ENCODE measurements at places on chromosomes 12 and 14.

GRCh38 chr12:116368196-116369194, 91.0 kb upstream of the MED13L start:
- no peak for DNase-seq

DNA sequence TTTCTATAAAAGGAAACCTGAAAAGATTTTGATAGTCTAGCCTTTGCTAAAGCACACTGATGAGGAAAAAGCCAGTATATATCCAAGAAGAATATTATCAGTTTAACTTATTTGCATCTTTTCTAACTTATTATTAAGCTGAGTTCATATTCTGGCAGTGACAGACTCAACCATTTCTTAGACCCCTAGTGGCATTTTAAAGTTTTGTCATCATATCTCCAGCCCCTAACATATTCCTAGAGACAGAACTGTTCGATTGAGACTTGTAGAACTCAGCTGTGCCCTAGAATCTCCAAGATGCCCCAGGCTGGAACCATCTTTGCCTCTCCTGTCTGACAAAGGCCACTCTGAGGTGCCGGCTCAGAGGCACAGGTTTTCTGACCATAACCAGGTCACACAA, 365.6 kb downstream of the NELL2 start:
- no peak for DNase-seq

- DNase-seq = no peak
These were observed 334.3 kb upstream of the SYT1 start for GRCh38 chr12:78530100-78530765.

DNA sequence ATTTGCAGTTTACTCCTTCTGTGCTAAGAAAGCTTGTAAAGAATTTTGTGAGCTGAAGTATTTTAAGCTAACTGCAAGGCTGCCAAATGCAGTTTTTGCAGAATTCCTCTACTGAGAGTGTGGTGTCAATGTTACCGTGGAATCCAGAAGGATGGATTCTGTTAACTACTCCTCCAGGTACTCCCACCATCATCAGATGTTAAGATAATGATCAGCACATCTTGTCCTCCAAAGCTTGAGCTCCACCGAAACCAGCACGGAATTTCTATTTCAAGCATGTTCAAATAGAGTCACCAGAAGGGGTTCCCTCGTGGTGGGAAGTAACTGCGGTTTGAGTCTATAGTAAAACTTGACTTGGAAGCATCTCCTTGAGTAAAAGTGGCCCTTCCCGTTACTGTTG, 64.3 kb upstream of the CDKN3 start:
- DNase-seq = no peak

- no peak for DNase-seq
These were observed 46.0 kb upstream of the FOS start for GRCh38 chr14:75232597-75232996.

- DNase-seq = no peak
These were observed 60.9 kb upstream of the ARID2 start for GRCh38 chr12:45668641-45669040.

- no peak for DNase-seq
These were observed 35.9 kb upstream of the TMTC2 start for GRCh38 chr12:82650627-82651337.

- DNase-seq = no peak
These were observed 351.0 kb downstream of the NAV3 start for GRCh38 chr12:78181544-78182162.

- no peak for DNase-seq
These were observed 93.6 kb downstream of the TXNDC16 start for GRCh38 chr14:52458721-52459085.

GRCh38 chr12:108447168-108447832, 67.8 kb upstream of the FICD start:
- DNase-seq = no peak

DNA sequence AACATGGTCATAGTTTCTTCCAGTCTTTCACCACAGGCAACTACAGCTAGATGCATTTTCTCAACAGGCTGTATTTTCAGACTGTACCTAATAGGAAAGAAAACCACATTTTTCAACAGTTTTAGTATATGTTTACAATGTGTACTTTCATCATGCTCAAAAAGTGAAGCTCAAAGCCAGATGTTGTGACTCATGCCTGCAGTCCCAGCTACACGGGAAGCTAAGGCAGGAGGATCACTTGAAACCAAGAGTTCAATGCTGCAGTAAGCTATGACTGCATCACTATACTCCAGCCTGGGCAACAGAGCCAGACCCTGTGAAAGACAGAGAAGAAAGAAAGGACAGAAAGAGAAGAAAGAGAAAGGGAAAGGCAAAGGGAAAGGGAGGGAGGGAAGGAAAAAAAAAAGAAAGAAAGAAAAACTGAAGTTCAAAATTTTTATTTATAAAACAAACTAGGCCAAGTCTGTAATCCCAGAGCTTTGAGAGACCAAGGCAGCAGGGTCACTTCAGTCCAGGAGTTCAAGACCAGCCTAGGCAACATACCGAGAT, 25.5 kb downstream of the GXYLT1 start:
- DNase-seq = no peak

DNA sequence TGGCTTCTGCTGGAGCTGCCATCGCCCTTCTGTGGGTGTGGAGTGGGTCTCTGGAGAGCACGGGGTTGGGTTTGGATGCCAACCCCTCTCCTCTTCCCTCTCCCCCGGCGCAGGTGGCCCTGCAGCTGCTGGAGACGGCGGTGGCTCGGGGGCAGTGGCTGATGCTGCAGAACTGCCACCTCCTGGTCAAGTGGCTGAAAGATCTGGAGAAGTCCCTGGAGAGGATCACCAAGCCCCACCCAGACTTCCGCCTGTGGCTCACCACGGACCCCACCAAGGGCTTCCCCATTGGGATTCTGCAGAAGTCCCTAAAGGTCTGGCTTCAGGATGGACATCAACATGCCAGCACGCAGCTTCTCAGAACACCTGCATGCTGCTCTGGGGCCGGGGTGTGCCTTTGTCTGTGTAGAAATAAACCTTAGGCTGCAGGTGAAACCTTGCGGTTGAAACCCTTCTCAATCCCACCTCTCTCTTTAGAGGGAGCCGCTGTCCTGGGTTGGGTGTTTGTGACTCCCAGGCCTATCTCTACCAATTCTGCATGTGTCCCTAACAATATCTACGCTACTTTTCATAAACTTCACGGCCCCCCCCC, 44.3 kb downstream of the CCDC92 start:
- DNase-seq = no peak

DNA sequence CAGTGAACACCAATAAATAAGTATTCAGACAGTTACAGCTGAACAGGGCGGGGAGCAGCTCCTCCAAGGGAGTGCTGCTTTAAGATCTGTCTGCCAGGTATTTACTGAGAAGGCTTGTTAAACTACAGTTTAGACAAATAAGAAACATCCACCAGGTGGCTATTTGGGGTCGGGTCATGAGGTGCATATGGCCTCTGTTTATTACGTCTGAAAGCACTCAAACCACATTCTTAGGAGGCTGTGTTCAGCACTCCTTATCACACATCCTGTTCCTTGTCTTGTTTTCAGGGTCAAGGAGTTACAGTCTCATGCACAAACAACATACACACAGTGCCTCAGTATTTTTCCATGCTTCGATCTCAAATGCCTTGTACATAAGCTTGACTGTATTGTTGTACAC, 78.8 kb downstream of the KCNMB4 start:
- no peak for DNase-seq

GRCh38 chr14:69323999-69324282, 64.0 kb downstream of the GALNT16 start:
- DNase-seq = no peak

DNA sequence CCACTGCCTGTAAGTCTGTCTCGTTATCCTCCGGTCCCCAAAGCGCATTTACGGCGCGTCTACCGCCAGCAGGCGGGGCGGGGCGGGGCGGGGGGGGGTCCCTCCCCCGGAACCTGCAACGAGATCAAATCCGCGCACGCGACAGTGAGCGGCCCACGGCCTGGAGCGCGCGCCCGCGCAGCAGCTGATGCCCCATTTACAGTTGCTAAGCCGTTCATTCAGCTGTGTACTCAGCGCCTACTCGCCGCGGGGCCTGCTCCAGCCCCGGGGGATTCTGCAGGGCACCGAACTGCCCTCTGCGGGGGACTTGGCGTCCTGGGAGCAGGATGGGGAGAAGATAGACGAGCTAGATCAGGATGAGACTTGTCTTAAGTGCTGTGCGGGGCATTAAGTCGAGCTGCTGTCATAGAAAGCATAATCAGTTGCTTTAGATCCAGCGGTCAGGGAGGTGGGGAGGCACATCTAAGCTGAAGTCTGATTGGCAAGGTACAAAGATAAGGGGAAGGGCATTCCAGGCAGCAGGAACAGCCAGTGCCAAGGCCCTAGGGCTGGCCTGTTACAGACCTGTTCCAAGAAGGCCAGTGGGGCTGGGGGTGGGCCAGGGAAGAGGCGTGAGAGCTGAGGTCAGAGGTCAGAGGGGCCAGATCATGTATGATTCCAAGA, 1.4 kb upstream of the CCDC85C start:
- peak; percentile 74 for DNase-seq

- no peak for DNase-seq
These were observed 85.4 kb upstream of the SLC38A2 start for GRCh38 chr12:46457958-46458357.

- peak; percentile 77 for DNase-seq
These were observed 3.0 kb downstream of the IFI27 start for GRCh38 chr14:94113490-94113889.

DNA sequence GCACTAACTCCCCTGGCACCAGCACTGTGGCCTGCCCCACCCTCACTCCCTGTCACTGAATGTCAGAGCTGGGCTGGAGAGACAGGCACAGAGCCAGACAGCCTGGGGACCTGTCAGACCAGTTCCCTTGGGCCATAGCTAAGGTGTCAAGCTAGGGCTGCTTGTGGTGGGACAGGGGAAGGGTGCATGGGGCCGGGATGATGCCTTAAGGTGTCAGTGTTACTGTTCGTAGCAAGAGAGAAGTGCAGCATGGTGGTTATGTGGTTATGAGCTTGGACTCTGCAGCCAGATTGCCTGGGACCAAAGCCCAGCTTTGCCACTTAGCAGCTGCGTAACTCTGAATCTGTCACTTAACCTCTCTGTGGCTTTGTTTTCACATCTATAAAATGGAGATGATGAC, 3.8 kb downstream of the RAPGEF3 start:
- DNase-seq = peak; percentile 27

- DNase-seq = no peak
These were observed 280.8 kb downstream of the ATXN7L3B start for GRCh38 chr12:74818412-74818811.

GRCh38 chr12:119589634-119590033, 3.9 kb upstream of the TMEM233 start:
- DNase-seq = no peak

- no peak for DNase-seq
These were observed 15.7 kb downstream of the SNRPF start for GRCh38 chr12:95874452-95874851.

- no peak for DNase-seq
These were observed 78.1 kb upstream of the NRXN3 start for GRCh38 chr14:78092040-78092439.

GRCh38 chr14:104871656-104872468, 6.8 kb downstream of the CEP170B start:
- DNase-seq = peak; percentile 30

DNA sequence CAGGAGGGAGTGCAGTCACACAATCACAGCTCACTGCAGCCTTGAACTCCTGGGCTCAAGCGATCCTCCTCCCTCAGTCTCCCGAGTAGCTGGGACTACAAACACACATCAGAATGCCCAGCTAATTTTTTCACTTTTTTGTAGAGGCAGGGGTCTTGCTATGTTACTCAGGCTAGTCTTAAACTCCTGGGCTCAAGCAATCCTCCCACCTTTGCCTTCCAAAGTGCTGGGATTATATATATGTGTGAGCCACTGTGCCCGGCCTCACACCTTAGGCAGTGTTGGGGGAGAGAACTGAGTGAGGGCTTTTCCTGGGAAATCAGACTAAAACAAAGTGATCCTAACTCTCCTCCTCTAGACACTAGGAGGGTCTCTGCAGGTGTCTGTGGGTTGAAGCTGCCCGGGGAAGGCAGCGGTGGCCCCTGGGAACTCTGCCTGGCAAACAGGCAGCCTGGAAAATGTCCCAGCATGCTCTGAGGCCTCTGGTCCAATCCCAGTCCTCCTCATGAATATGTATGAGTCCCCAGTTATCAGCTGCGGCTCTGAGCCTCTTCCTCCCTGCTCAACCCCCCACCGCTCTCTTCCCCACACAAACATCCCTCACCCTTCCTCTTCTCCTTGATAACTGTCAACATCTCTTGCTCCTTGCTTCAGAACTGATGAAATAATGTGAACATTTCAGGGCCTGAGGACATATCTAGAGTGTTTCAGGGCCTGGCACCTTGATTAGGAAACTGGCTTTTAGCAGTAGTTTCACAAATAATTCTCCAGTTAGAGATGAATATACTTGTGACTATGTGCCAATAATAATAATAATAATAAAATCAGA, 7.9 kb upstream of the NAA25 start:
- DNase-seq = peak; percentile 81

DNA sequence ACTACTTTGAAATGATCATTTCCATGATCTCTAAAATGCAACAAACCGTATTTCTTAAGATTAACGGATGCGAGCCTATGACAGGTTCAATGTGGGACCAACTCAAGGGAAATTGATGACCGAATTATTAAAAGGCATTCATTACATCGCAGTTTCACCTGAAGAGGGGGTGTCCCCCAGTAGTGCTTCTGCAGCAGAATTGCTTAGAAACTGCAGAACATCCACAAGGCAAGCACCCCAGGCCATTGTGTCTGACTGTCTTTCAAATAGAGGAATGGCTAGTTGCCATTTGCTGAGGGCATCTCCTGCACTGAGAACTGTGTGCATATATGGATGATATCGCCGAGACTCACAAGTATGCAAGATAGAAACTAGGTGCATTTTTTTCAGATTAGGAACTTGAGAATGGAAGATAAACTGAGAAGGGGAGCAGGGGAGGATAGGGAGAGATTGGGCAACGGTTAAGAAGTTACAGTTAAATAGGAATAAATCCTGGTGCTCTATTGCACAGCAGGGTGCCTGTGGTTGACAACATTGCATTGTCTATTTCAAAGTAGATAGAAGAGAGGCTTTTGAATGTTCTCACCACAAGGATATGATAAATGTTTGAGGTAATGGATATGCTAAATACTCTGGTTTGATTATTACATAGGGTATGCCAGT, 234.3 kb upstream of the PLEKHG7 start:
- DNase-seq = no peak

DNA sequence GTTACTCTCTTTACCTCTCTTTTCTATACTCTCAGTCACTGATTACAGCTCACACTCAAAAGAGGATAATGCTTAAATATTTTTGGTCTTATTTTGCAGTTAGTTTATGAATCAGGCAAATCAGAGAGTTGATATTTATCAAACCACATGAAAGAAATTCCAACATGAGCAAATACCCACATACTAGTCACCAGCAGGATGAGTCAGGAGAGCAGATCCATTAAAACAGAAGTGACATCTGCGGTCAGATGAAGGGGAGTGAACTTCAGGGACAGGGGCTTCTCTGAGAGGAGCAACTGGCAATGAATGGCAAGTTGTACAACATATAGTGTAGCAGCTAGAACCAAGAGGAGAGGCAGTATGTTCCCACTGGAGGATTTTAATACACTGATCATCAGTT, 258.7 kb downstream of the SYT10 start:
- DNase-seq = no peak

- peak; percentile 84 for DNase-seq
These were observed 1.5 kb downstream of the AQP6 start for GRCh38 chr12:49974231-49974675.

GRCh38 chr12:1827826-1828805, 7.8 kb downstream of the LRTM2 start:
- DNase-seq = peak; percentile 21

All from Right ventricle myocardium superior (tissue), 1 donor.